ENCODE measurements at places on chromosomes 2 and 18. TPM values are rescaled to one million over a fixed set of nuclear protein-coding genes. Genes with fewer than 3 reads are reported as not detected.

DNA sequence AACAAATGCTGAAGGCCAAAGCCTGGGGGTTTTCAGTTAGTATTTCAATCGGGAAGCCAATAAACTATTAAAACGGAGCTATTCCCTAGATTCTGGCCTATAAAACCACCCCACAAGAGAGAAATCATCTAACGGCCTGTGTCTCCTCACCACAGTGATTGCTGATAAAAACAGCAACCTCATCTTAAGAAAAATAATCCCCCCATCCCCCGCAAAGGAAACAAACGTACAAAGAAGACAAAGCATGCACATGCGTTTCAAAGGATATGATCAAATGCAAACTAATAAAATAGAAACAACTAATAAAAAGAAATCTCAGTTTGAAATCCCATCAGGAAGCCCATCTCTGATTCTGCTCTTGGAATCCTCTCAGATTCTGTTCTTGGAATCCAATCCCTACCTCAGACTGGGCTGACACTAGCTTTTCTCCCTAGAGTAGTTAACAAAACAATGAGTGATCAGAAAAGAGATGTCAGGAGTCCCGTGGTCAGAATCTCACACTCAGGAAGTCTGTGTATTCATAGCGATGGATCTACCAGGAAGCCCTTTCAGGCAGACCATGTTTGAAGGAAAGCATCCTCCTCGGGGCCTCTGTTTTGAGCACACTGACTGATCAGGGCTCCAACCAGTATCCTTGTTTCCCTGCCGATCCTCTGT lies 150.7 kb downstream of the THADA start:
- no peak for DNase-seq

- no peak for DNase-seq
These were observed 25.3 kb downstream of the TMEM131 start for GRCh38 chr2:97970293-97971060.

- DNase-seq = no peak
These were observed 53.9 kb downstream of the TMEM18 start for GRCh38 chr2:623130-623922.

DNA sequence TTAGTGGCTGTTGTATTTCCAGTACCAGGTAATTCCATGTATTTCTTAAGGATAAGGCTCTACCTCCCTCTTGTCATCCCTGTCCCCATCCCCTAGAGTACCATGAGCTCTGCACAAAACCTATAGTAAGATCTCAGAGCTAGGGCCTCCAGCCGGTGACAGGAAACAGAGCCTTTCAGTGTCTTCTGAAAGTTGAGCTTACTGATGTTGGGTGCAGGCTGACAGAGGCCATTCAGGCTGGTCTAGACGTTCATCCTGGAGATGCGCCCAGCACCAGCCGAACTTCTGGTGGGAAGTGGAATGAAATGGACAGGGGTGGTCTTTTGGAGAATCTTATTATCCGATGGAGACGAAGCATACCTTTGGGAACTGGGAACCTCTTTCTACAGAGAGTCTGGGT lies 16.7 kb upstream of the LYPD6B start:
- DNase-seq = no peak

GRCh38 chr2:113078350-113078839 lies 10.6 kb downstream of the IL1F10 start:
- no peak for DNase-seq

- no peak for DNase-seq
These were observed 86.1 kb downstream of the MSH2 start for GRCh38 chr2:47488870-47489584.

DNA sequence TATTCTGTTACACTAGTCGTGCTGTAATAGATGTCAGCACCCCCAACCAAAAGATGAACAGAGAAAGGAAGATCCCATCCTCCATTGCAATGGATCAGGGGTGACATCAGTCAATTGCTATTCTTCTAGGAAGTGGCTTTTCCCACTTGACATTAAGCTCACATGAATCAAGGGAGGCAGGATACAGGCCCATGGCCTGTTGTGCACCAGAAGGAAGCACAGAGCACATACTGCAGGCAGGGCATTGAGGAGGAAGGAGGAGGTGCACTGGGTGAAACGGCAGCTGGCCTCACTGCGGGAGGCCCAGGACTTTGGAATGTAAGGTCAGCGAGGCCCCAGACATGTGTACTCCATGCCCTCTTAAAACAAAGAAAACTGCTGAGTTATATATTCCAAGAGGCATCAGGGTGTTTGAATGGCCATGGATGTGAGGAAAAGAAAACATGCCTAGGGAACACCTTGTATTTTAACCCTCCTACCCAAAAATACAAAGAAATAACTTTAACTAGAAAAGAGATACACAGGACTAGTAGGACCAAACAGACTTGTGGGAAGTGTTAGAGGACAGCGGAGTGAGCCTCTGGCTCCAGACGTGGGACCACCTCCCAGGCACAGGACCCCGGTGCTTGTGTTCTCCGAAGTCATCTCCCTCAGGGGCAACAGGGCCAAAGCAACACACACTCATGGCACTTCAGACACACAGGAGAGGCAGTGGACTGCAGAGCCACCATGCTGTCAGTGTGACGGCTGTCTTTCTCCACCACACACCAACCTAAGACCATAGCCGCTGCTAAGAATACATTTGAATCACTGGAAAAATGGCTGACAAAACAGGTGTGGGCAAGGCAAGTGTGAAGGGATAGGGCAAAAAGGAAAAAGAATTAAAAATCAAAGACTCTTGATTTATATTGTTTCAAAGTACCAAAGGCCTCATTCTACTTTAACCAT lies 51.4 kb upstream of the RIOK3 start:
- DNase-seq = no peak

DNA sequence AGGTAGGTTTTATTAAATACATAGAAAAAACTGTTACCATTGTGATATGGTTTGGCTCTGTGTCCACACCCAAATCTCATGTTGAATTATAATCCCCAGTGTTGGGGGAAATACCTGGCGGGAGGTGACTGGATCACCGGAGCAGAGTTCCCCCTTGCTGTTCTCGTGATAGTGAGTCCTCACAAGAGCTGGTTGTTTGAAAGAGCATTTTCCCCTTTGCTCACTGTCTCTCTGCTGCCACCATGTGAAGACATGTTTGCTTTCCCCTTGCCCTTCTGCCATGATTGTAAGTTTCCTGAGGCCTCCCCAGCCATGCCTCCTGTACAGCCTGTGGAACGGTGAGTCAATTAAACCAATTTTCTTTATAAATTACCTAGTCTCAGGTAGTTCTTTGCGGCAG lies 352.7 kb upstream of the SLC39A10 start:
- no peak for DNase-seq

GRCh38 chr2:203813684-203814083 lies 53.9 kb upstream of the CTLA4 start:
- DNase-seq = no peak

DNA sequence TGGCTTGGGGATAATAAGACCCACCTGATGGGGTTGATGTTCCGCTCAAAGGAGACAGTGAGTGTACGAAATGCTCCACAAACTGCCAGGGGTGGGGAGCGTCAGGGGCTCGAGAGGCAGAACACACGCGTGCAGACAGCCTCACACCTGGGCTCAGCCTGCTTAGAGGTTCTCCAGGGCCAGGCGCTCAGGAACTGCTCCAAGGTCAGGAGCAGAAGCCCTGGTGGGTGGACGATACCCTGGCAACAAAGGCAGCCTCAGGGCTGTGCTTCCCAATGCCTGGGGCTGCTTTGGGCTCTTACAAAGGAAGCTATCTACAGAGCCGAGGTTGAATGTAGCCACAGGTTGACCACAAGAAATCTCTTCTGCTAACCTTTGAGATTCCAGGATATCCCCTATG lies 114.4 kb downstream of the CLIP4 start:
- DNase-seq = no peak

GRCh38 chr2:156436497-156437085 lies 412 bp downstream of the GPD2 start:
- DNase-seq = no peak

DNA sequence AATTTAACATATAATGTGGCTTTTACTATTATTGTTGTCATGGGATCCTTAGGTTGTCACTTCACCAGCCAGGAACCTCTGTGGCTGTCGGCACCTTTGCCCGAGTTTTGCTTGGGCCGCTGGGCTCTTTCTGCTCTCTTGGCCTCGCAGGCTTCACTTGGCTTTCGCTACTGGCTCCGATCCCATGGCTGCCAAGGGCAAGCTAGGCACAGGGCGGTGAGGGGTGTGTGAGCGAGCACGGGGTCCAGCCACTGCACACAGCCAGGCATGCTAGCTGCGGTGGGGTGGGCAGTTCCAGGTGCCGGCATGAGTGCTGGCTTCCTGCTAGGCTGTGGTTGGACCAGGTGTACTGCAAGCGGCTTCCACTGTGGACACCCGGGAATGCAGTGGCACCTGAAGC lies 23.4 kb upstream of the RAPGEF4 start:
- no peak for DNase-seq

DNA sequence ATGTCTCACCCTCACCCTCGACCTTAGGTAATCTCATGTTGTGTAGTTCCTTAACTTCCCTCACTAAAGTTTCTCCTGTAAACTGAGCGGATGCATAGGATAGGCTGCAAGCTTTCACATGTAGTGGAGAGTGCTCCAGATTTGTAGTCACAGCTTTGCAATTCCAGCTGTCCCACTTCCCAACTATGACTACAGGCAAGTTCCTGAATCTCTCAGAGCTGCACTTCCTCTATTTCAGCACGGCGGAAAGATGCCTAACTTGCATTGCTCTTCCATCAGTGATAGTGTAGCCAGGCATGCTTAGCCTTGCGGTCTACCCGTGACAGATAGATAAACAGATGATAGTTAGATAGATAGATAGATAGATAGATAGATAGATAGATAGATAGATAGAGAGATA lies 183.1 kb upstream of the CCDC68 start:
- no peak for DNase-seq

DNA sequence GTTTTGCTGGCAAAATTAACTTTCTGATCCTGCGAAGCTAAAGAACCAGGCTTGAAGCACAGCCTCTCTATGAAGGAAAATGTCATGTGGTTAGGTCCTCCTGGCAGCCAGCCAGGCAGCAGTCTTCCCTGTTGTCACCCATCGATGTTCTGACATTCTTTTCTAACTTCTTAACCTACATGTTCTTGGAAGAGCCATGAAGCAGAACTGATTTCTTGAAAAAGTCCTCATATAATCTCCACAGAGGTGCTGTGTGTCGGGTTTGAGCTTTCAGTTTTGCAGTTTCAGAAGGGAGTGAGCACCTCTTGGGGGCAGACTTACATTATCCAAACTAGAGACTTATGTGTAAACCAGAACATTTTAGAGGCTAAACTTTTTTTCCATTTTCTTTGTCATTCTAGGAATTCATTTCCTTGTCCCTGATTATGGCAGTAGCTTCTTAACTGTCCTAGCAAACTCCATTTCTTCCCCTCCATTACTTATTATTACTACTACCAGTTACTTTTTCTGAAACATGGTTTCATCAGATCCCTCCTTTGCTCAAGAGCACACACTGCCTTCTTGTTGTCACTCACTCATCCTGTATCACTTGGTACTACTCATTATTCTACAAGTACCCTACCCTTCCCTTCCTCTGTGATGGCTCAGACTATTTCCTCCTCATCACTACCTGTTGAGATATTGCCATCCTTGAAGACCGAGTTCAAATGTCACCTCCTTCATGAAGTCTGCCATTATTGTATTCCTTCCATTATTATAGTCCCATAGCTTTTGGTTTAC lies 31.1 kb downstream of the DOK1 start:
- peak; percentile 38 for DNase-seq

GRCh38 chr18:23887493-23887892 lies 127.1 kb upstream of the TTC39C start:
- no peak for DNase-seq

DNA sequence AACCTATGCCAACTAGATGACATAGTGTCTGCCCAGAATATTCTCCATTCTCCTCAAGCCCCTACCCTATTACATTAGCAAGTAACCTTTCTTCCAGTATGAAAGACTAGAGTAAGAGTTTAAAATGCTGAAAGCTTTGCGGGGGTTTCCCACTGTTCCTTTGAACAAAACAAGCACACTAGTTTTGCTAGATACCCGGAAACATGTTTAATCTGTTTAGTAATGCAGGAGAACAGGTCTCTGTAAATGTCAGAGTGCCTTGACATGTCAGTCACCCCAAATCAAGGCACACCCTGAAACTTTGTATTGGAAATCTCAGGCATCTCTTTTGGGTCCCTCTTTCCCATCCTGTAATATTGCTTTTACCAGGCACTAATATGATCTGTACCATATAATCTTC lies 11.6 kb downstream of the GALNT5 start:
- DNase-seq = no peak

DNA sequence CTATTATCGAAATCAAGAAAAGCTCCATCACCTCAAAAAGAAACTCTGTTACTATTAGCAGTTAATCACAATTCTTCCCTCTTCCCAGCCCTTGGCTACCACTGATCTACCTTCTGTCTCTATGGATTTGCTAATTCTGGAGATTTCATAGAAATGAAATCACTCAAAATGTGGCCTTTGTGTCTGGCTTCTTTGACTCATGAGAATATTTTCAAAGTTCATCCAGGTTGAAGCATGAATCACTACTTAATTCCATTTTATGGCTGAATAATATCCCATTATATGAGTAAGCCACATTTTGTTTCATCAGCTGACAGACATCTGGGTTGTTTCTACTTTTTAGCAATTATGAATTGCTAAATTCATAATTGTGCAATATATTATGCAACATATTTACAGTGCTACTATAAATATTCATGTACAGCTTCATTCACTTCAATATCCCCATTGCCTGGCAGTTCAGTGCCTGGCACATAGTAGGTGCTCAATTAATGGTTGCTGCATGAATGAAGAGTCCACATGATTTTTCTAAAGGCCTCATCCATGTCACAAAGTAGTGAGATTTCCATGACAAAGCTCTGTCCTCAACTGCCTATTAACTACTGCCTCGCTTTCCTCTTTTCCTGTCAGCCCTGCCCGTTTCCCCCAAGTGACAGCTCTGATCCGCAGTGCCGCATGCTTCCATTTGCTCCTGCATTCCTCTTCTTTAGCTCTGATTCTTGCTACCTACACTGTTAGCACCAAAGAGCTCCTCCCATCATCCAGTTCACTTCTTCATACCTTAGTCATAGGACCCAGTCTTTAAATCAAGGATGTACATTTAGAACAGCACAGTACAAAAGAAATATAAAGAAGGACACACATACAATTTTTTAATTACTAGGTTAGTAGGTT lies 32.8 kb downstream of the CCDC93 start:
- DNase-seq = no peak

- DNase-seq = no peak
These were observed 211.8 kb downstream of the C1D start for GRCh38 chr2:67851016-67851415.

DNA sequence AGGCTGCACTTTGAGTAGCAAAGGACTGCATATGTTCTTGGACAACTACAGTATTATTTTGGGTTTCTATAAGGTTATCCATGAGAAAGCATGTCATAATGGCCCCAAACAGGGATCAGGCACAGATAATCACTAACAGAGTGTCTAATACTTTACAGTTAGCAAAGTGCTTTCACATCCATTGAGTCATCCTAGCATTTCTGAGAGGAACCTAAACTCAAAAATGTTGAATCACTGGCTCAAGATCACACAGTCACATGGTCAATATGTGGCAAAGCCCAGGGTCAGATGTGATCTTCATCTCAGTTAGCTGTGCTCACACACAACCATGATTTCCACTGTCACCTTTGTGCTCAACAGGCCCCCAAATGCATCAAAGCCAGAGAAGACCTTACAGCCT lies 156.1 kb upstream of the VRK2 start:
- no peak for DNase-seq

The CXCR4 gene
- 741 TPM for total RNA-seq

The SLC9A2 gene
- total RNA-seq = not detected

The CXCR1 gene
- 9.1 TPM for total RNA-seq

The CD8B2 gene
- total RNA-seq = 1.0 TPM

The TMEM87B gene
- 9.6 TPM for total RNA-seq

The IL37 gene
- total RNA-seq = not detected

The MC4R gene
- not detected for total RNA-seq

The SAG gene
- 0.33 TPM for total RNA-seq

The ARHGAP28 gene
- not detected for total RNA-seq

The CTAGE1 gene
- total RNA-seq = not detected

The GALR1 gene
- not detected for total RNA-seq
